ENCODE measurements at places on chromosomes 3 and 15.
A peak's percentile ranks its signal among the peaks of the same experiment; 100 is the strongest.

DNA sequence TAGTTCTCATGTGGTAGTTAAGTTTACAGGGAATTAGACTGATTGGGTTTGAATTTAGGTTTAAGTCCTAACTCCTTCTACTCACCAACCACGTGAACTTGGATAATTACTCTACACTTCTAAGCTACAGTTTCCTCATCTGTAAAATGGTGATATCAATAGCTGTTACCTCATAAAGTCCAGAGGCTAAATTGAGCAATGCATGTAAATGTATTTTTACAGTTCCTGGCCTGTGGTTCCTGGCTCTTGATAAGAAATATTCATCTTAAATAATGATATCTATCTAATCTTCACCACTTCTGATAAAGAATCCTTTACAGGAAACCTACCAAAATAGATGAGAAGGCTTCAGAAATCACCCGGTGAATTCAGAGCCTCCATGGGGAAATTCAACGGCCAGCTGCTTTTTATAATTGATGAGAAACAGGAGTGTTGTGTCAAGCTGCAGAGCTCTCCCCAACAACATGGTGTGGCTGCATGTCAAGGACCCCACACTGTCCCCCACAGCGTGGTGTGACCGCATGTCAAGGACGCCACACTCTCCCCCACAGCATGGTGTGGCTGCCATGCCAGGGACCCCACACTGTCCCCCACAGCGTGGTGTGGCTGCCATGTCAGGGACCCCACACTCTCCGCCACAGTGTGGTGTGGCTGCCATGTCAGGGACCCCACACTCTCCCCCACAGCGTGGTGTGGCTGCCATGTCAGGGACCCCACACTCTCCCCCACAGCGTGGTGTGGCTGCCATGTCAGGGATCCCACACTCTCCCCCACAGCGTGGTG is 80.8 kb upstream of the PEX5L start:
- DNase-seq, result no peak

- no peak for DNase-seq
Observed at GRCh38 chr15:76162784-76163456, 103.1 kb downstream of the TMEM266 start.

GRCh38 chr3:72032441-72033135 is 247.6 kb upstream of the PROK2 start:
- DNase-seq, result no peak

DNA sequence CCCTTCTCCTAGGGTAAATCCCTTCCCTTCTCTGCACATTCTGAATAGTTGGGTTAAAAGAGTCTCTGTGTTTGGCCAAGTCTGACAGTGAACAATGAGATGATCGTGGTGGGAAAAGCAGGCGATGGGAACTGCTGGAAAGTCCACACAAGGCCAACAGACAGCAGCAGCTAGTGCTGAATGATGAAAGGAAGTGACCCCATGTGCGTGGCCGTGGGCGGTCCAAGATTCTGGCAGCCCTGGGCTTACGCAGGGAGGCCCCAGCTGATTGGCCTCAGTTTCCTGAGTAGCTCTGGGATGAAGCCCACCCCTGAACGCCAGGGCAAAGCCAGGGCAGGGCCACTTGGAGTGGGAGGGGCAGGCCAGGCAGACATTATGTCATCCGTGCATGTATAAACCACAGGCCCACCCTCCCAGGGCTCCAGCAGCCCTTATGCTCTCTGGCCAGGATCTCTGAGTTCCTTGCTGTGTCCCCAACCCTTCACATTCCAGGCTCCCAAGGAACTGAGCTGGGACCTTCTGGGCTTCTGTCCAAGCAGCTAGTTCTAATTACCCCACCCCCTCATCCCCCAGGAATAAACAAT is 57.8 kb downstream of the CDC25A start:
- DNase-seq, result peak; percentile 98

DNA sequence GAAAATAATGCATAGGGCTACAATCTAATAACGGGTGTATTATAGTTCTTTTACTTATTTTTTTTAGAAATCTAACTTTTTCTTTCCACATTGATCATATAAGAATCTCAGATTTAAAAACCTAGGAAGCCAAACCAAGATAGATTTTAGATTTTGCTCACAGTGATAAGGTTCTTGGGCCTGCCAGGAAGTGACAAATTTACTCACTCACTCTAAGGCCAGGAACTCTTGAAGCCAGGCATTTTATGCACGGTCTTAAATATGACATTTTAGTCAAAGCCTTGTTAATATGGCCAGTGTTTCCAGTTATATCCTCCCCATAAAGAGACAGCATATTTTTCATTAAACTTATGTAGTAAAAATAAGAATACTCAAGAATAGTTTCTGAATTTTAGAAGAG is 271.4 kb downstream of the SQOR start:
- DNase-seq, result no peak

- no peak for DNase-seq
Observed at GRCh38 chr15:62105266-62105665, 38.5 kb downstream of the C2CD4A start.

DNA sequence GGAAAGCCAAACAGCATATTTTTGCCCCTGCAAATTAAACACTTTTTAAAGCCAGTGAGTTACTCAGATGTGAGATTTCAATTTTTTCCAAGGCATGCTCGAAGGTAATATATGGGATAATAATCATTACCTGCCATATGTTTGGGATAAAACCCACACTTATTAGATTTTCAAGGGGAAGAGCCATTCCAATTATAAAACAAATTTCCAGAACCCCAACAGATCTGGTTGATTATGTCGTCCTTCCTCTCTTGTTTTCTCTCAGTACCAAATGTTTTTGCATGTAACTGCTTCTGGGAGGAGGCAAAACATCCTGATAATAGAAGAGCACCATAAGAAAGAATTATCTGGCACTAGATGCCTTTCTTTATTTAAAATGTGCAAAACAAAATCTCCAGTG is 115.1 kb downstream of the AKAP13 start:
- DNase-seq, result no peak

DNA sequence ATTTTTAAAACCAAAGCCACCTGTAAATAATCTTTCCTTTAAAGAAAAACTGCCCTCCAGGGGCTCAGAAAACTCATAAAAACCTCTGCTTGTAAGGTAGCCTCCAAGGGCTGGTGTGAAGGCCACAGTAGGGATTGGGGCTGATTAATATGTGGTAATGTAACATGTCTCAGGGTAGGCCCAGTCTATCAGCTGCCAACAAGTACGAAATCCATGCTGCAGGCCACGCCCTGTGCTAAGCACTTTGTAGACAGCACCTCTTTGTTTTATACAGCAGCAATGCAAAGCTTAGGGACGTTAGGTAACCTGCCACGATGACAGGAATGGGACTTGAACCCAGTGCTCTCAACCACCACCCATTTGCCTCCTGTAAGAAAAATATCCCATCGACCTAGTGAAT is 65.6 kb upstream of the PRICKLE2 start:
- DNase-seq, result no peak

- DNase-seq, result peak; percentile 55
Observed at GRCh38 chr3:175346573-175347356, 487.6 kb downstream of the NAALADL2 start.

- no peak for DNase-seq
Observed at GRCh38 chr3:20245781-20246180, 59.8 kb upstream of the SGO1 start.

GRCh38 chr15:28123408-28124023 is 24.4 kb upstream of the OCA2 start:
- peak; percentile 85 for DNase-seq

- DNase-seq, result no peak
Observed at GRCh38 chr3:1380926-1381646, 288.3 kb downstream of the CNTN6 start.

GRCh38 chr3:48406443-48407431 is 23.1 kb downstream of the PLXNB1 start:
- peak; percentile 11 for DNase-seq

GRCh38 chr3:140870351-140870750 is 71.3 kb upstream of the SLC25A36 start:
- no peak for DNase-seq

DNA sequence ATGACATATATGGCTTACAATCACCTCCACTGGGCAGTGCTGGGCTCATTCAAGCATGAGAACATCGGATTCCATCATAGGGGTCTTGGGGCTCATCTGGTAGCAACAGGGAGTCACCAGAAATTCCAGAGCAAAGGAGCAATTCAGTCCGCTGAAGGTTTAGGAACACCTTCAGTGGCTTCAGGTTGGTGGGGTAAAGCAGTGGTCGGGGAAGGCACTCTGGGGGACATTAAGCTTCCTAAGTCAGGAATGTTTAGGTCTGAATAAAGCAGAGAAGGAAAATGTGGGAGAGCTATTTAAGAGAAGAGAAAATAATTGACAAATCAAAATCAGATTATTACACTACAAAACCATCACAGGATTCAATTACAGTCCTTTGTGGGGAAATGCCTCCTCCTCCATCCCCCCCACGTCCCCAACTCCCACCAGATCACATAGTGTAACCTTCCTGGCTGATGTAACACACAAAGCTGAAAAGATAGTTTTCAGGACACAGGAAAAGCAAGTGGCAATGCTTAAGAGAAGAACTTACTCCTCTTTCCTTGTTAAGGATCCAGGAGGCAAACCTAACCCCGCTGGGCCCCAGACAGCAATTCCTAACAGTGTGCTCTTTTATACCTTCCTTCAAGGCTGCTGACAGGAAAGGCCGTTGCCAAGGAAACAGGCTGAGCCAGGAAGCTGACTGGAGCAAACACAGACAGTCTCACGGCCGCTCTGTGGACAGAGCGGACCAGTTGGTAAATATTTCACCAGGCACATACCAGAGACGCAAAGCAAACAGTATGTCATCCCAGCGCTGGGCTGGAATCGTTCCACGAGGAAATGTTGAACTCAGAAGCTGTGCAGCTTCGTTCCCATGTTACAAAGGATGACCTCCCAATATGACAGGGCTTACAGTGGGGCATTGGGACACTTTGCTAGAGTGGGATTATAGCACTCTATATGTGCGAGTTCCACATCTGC is 57.5 kb upstream of the LMCD1 start:
- DNase-seq, result peak; percentile 95
